ENCODE measurements at places on chromosomes 3 and 15.

GRCh38 chr15:56699743-56700142 lies 33.6 kb downstream of the ZNF280D start:
- no peak for DNase-seq

DNA sequence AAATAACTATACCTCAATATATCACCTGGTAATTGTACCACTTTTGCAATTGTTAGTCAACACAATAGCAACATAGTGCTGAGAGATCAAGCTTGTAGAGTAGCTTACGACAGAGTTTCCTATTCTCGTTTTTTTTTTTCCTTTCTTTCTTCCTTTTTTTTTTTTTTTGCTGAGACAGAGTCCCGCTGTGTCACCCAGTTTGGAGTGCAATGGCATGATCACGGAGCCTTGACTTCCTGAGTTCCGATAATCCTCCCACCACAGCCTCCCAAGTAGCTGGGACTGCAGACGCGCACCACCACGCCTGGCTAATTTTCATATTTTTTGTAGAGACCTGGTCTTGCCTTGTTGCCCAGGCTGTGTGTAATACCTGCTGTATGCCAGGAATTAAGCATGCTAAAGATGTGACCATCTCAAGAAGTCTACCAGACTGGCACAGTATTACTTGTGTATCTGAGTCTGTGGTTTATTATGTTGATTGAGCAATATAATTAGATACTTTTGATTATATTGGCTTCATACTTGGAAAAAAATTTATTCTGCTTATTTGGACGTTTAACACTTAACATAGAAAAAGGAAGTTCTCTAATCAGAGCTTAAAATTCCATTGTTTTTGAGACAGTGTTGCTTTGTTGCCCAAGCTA lies 3.0 kb downstream of the SELENOT start:
- DNase-seq = no peak

GRCh38 chr15:43214592-43215295 lies 6.1 kb downstream of the EPB42 start:
- DNase-seq = no peak

- DNase-seq = no peak
Measured at GRCh38 chr15:60703207-60703933, 224.4 kb upstream of the ICE2 start.

DNA sequence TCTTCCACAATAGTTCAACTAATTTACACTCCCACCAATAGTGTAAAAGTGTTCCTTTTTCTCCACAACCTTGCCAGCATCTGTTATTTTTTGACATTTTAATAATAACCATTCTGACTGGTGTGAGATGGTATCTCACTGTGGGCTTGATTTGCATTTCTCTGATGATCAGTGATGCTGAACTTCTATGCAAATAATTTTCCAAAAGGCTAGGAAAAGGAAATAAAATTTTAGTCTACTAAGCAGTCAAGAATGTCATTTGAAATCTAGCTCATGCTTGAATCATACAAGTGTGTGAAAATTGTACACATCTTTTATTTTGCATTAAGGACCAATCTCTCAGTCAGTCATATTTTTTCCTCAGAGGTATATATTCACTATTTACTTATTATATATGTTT lies 101.7 kb upstream of the UBP1 start:
- no peak for DNase-seq

- DNase-seq = no peak
Measured at GRCh38 chr3:155747946-155748290, 3.0 kb upstream of the PLCH1 start.

DNA sequence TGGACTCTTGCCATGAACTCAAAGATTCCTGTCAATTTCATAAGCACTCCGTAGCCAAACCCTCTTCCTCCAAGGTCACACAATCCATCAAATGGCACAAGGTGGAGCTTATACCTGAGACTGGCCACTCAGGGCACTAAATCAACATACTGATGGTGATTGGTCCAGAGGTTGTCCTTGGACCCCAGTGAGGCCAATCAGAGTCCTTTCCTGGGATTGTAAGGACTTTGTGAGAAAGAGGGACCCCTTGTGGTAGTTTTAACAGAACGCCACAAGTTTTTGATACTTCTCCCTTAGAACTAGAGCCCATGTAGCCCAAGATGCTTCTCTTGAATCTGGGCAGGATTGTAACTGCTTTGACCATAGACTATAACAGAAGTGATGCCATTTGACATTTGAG lies 44.4 kb upstream of the LARS2 start:
- no peak for DNase-seq

- no peak for DNase-seq
Measured at GRCh38 chr3:49034650-49035049, 5.5 kb upstream of the IMPDH2 start.

- DNase-seq = no peak
Measured at GRCh38 chr3:38493031-38493430, 3.1 kb upstream of the EXOG start.

- no peak for DNase-seq
Measured at GRCh38 chr3:188383748-188384147, 229.8 kb downstream of the LPP start.

Data from fibroblast of skin of left quadriceps (primary cell).